Chondrocyte (in vitro differentiated cells): ENCODE measurements at places on chromosomes 2 and 18.

GRCh38 chr2:23385748-23386338 lies 864 bp downstream of the KLHL29 start:
- DNase-seq = no peak

- DNase-seq = no peak
Measured at GRCh38 chr2:152646775-152647174, 70.5 kb downstream of the PRPF40A start.

GRCh38 chr2:223688094-223688835 lies 86.1 kb upstream of the SCG2 start:
- no peak for DNase-seq

DNA sequence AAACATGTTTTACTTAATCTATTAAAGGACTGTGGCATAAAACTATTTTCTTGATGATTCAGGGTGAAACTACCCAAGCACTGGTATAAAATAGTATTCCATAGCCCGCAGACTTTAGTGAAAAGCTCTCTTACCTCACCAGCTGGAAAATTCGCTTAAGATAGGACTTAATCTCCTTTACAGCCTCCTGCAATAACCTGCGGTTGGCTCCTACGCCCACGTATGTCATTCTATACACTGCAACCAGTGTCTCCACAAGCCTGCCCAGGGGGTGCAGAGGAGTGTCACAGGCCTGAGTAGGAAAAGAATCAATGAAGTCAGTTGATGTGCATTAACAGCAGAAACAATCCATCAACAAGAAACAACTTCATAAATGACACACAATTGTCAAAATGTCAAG lies 11.3 kb upstream of the MPP4 start:
- DNase-seq = no peak

GRCh38 chr2:12262681-12263436 lies 453.9 kb upstream of the TRIB2 start:
- DNase-seq = no peak

DNA sequence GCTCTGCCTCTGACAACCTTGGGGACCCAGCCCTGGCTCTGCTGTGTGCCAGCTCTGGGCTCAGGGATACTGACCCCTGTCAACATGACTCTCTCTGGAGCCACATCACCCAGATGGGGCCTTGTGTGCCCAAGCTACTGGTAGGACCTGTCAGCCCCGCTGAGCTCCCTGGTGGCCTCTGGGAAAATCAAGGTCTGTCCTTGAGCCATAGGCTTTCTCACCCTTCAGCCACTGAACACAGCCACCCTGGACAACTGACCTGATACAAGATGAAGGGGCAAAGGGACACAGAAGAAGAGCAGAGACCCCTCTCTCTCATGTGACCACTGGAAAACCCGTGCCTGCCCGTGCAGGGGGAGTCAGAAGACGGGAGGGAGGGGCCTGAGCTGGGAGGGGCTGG lies 7.8 kb downstream of the CCDC74A start:
- peak; percentile 74 for DNase-seq

DNA sequence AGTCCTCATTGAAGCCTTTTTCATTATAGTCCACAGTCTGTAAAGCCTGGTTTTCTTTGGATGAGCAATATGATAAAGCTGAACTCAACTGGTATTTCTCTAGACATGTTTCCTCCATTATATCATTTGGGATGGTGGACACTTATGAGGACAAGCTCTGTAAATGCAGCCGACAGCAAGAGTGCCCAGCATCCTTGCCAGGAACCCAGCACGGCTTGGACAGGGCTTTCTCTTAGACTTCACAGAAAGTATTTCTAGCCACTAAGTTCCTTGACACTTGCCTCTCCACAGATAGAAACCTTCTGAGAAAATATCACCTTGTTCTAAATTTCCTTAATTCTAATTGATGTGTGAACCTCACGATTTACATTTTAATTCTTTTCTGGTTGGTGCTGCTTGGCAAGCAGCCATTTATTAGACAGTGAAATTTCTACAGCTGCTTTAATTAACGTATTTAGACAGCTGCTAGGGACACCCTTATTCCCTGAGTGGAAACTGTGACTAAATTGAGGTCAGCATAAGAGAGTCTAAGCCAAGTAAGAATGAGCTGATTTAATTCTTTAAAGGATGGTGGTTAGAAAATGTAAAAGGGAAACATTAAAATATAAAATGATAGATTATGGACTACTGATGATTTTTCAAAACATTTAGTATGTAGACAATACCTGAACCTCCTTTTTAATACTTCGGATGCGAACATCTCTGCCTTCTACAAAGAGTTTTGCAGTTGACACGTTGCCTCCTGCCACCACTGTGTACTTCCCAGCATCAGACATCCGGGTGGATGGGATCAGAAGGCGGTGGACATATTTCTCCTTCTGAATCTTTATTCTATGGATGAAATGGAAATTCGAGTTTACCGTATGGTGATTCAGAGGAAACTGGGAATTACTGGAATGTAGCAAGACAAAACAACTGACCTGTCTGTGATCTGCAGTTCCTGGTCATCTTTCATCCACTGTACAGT lies 39.8 kb downstream of the TTN start:
- no peak for DNase-seq

DNA sequence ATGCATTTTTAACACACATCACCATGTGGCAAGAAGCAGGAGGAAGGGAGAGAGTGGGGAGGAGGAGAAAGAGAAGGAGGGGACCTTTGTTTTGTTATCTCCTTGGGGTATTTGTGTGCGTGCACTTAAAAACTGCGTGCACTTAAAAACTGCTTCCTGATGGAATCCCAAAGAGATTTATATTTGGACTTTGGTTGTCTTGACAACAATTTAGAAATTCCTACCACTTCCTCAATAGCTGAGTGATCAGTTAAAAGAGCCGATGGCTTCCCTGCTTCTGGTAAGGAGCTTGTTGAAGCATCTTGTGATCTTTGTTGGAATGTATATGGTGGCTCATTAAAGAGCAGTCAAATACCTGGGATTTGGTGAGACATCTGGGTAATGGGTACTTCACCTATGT lies 4.5 kb downstream of the RAB31 start:
- DNase-seq = no peak

GRCh38 chr2:55811048-55811447 lies 112.5 kb downstream of the EFEMP1 start:
- no peak for DNase-seq
